Islet precursor cell (in vitro differentiated cells): ENCODE measurements at places on chromosomes 11 and 22.
A peak's percentile ranks its signal among the peaks of the same experiment; 100 is the strongest.

DNA sequence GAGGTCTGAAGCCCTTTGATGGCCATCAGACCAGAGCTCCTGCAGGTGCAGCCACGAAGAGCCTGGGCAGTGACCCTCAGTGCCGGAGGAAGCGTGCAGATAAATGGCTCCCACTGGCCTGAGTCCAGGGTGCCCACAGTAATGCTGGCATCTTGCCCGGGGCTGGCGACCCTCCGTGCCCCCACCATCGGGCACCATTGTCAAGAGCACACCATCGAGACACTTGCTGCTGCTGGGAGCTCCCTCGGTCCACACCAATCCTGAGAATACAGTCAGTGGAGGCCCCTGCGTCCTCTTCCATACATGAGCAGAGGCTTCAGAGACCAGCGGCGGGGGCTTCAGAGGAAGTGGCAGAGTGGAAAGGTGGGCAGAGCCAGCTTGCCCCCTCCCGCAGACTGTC, 1448.3 kb downstream of the BRD1 start:
- peak; percentile 11 for DNase-seq

- peak; percentile 79 for DNase-seq
Measured at GRCh38 chr22:24706054-24706453, 68.5 kb downstream of the PIWIL3 start.

DNA sequence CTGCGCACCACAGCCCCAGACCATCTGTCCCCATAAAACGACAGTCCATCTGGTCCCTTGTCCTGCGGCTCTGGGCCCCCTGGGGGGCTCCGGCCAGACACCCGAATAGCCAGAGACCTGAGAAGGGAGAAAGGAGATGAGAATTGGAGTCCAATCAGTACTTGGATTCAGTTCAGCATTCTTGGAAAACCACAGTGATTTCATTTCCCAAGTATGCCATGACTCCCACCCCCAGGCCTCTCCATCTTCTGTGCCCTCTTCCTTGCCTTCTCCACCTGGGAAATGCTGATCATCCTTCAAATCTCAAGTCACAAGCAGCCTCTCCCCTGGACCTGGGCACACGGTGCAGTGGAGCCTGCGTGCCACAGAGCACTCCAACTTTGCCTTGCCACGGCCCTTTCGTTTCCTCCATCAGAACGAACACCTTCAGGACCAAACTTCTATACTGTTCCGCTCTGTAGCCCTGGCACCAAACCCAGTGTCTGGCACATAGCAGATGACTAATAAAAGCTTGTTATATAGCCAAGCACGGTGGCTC, 10.9 kb upstream of the MFNG start:
- DNase-seq, result peak; percentile 82

- no peak for DNase-seq
Measured at GRCh38 chr11:108586600-108586999, 7.0 kb downstream of the EXPH5 start.

DNA sequence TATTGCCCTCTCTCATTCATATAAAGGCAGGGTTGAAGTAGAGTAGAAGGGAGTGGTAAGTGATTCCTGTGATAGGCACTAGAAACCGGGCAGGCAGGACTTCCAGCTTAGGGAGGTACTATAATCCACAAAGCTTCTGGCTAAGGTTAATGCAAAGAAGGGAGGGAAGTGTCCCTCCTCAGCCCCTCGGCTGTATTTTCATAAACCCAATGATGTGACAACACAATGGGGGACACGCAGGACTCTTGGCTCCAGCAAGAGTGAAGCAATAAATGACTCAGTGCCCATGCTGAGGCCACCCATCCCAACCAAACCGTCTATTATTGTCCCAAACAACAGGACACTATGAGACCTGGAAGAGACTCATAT, 90.7 kb downstream of the ETS1 start:
- DNase-seq, result no peak

DNA sequence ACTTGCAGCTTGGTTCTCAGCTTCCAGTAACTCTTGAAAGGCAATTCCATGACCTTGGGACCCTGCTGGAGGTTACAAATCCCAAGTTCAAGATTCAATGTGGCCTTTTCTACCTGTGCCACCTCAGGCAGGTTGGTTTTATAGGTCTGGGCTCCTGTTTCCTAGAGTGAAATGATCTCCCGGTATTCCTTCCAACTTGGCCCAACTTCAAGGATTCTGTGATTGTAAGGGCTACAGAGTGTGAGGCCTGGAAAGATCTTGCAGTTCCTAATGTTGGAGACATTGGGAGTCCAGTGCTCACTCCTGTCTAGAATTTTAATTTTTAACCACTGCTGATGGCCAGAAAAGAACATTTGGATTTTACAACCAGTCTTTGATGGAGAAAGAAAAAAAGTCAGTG, 91.6 kb downstream of the LDLRAD3 start:
- no peak for DNase-seq

GRCh38 chr11:92594251-92594650, 369.6 kb downstream of the FAT3 start:
- no peak for DNase-seq
